ENCODE measurements at places on chromosomes 5 and 9.

- DNase-seq: no peak
Observed at GRCh38 chr5:94432499-94432898, 185.9 kb downstream of the KIAA0825 start.

DNA sequence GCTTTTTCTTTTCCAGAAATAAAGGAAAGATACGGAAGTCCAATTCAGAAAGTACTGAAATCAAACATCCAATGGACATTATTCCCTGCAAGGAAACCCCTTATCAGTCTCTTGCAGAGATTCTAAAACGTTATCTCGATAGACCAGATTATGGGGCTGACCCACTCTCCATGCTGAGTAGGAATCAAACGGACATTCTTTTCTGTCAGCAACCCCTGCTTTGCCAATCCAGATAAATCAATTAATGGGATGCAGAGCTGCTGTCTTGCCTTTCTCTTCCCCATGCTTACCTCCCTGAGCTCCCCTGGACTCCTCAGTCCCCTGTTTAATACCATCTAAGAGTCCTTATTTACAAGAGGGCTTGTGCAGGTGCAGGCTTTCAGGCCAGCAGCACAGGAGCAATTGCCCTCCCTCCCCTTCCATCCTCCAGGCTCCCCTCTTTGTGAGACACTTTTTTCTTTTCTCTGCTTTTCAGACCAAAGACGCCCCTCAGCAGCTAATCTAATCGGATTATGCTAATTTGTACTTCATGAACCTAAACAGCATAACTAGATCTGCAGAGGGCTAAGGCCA is 14.2 kb downstream of the TAL2 start:
- no peak for DNase-seq

GRCh38 chr9:121333950-121334773 is 35.9 kb downstream of the STOM start:
- DNase-seq: no peak

DNA sequence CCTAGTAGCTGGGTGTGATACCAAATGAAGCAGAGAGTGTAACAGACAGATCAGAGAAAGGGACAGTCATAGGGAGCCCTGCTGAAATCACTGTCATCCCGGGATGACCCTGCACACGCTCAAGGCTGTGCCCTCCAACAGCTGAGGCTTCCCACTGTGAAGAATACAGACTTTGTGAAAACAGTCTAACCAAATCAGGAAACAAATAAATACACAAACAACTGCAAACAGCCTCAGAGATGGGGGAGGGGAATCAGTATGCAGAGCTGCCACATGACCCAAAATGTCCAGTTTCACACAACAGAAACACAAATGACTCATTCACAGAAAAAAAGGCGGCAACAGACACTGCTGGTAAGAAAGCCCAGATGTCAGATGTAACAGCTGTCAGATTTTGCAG is 101.9 kb downstream of the ADAMTS2 start:
- DNase-seq: no peak
